Activated naive CD4-positive, alpha-beta T cell treated with anti-CD3 and anti-CD28 coated beads for 36 hours (primary cell): ENCODE measurements at places on chromosomes 1 and 21. TPM values are rescaled to one million over a fixed set of nuclear protein-coding genes. Genes with fewer than 3 reads are reported as not detected.
A peak's percentile ranks its signal among the peaks of the same experiment; 100 is the strongest.

KRTAP19-2 gene
- total RNA-seq = not detected

- H3K36me3 ChIP-seq = peaks cover 23% of the 10 kb centered on the region
- no peaks in the 10 kb centered on the region for H3K27me3 ChIP-seq
- H3K27ac ChIP-seq = no peak overlapping the region
- peak; percentile 10 for DNase-seq
- no peak overlapping the region for H3K4me3 ChIP-seq
These were observed 108.3 kb downstream of the POU2F1 start for GRCh38 chr1:167328816-167329483.

DNA sequence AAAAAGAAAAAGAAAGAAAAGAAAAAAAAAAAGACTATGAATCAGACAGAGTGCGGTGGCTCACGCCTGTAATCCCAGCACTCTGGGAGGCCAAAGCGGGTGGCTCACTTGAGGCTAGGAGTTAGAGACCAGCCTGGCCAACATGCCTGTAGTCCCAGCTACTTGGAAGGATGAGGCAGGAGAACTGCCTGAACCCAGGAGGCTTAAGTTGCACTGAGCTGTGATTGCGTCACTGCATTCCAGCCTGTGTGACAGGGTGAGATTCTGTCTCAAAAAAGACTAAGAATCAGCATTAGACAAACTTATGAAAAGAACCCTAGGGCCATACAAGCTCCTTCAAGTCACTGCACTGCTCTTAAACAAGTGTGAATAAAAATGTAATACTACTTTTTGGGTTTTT lies 16.9 kb downstream of the PSMB4 start:
- no peak for DNase-seq
- peaks cover 20% of the 10 kb centered on the region for H3K36me3 ChIP-seq
- no peaks in the 10 kb centered on the region for H3K27me3 ChIP-seq
- H3K4me1 ChIP-seq = no peaks in the 10 kb centered on the region

ETV3 gene
- total RNA-seq = 23.2 TPM

OR2T5 gene
- total RNA-seq = not detected

MROH9 gene
- total RNA-seq = not detected

DNA sequence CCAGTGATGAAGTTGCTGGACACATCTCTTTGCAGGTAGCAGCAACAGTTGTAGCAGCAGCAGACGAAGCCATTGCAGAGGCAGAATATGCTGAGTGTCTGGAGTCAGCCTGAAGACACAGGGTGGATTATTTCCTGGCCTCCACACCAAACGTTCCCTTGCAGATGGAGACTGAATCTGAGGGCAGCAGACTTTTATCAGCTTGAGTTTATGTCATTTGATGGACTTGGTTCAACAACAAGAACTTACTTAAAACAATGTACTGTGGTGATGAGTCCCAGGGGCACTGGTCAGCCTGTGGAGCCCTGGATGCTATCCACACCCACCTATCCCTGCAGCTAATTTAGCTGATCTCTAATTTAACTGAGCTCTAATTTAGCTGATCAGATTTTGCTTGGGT lies 17.1 kb upstream of the MPZL1 start:
- no peak overlapping the region for H3K4me3 ChIP-seq
- no peak overlapping the region for H3K27ac ChIP-seq
- no peaks in the 10 kb centered on the region for H3K27me3 ChIP-seq
- no peak for DNase-seq
- peaks cover 8% of the 10 kb centered on the region for H3K36me3 ChIP-seq

DNA sequence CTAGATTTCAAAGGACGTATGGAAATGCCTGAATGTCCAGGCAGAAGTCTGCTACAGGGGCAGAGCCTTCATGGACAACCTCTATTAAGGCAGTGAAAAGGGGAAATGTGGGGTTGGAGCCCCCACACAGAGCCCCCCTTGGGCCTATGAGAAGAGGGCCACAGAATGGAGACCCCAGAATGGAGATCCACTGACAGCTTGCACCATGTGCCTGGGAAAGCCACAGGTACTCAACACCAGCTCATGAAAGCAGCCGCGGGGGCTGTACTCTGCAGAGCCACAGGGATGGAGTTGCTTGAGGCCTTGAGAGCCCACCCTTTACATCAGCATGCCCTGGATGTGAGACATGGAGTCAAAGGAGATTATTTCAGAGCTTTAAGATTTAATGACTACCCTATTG lies 108.7 kb downstream of the DMRTB1 start:
- peak; percentile 2 for DNase-seq
- H3K4me3 ChIP-seq = no peak overlapping the region
- peaks cover 3% of the 10 kb centered on the region for H3K4me1 ChIP-seq
- H3K27me3 ChIP-seq = peaks cover 1% of the 10 kb centered on the region

DCST1 gene
- not detected for total RNA-seq

BTBD8 gene
- total RNA-seq = 2.0 TPM

GRCh38 chr1:242225767-242226573 lies 227.1 kb upstream of the MAP1LC3C start:
- H3K27ac ChIP-seq = no peak overlapping the region
- no peak for DNase-seq
- H3K36me3 ChIP-seq = no peaks in the 10 kb centered on the region
- no peaks in the 10 kb centered on the region for H3K27me3 ChIP-seq

- peaks cover 32% of the 10 kb centered on the region for H3K27me3 ChIP-seq
- H3K27ac ChIP-seq = no peak overlapping the region
- no peaks in the 10 kb centered on the region for H3K36me3 ChIP-seq
- no peak for DNase-seq
- H3K4me3 ChIP-seq = no peak overlapping the region
These were observed 1.9 kb upstream of the COL8A2 start for GRCh38 chr1:36126797-36127500.

DNA sequence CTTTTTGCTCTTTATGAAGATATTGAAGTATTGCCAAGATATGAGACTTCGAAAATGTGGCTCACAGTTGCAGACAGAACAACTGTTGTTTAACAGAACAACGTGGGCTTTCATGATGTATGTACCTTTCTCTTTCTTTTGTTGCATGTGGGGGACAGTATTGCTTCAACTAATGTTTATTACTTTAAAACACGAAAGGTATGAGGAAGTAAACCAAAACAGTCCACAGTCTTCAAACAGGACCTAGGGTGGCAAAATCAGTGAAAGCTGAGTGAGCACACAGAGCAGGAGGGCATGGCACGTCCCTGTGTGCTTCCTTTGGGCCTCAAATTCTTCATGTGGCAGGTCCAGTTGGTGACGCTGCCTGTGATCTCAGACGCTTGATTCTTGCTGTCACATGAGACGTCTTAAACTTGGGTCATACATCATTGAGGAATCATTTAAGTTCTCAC lies 7.8 kb upstream of the CHAF1B start:
- H3K27me3 ChIP-seq = no peaks in the 10 kb centered on the region
- peaks cover 3% of the 10 kb centered on the region for H3K4me1 ChIP-seq
- no peak overlapping the region for H3K4me3 ChIP-seq
- H3K36me3 ChIP-seq = peaks cover 16% of the 10 kb centered on the region
- H3K27ac ChIP-seq = peak overlapping the region; percentile 39
- DNase-seq = no peak

GRCh38 chr1:237181743-237182317 lies 139.8 kb downstream of the RYR2 start:
- H3K27ac ChIP-seq = no peak overlapping the region
- no peak overlapping the region for H3K4me3 ChIP-seq
- no peaks in the 10 kb centered on the region for H3K27me3 ChIP-seq

ITGB2 gene
- 185 TPM for total RNA-seq

MRPL55 gene
- 45.5 TPM for total RNA-seq

- no peaks in the 10 kb centered on the region for H3K4me1 ChIP-seq
- H3K27me3 ChIP-seq = no peaks in the 10 kb centered on the region
- DNase-seq = no peak
- H3K27ac ChIP-seq = no peak overlapping the region
- peaks cover 68% of the 10 kb centered on the region for H3K36me3 ChIP-seq
These were observed 25.5 kb downstream of the RCC2 start for GRCh38 chr1:17414022-17414421.

PPIAL4G gene
- 0.10 TPM for total RNA-seq

FAM151A gene
- not detected for total RNA-seq

- no peak overlapping the region for H3K4me3 ChIP-seq
- no peak overlapping the region for H3K27ac ChIP-seq
These were observed 29.3 kb upstream of the MAN1C1 start for GRCh38 chr1:25587290-25587689.

DNA sequence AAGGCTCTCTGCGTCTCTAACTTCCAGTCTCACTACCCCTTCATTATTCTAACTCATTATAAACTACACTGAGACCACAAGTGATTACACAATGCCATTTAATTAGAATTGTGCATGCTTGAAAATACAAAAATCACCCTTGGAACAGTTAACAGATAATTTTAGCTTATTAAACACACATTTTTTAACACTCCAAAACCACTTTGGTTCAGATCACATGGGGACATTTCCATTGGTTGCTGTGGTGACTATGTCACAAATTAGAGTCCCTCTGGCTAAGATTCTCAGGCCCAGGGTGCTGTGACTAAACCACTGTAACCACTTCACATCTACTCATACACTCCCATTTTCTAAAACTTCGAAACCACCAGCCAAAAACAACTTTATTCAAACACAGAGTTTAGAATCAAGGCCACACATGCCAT lies 43.0 kb downstream of the JAK1 start:
- H3K27me3 ChIP-seq = no peaks in the 10 kb centered on the region
- H3K27ac ChIP-seq = peak overlapping the region; percentile 87
- H3K36me3 ChIP-seq = peaks cover 9% of the 10 kb centered on the region
- DNase-seq = peak; percentile 72

DNA sequence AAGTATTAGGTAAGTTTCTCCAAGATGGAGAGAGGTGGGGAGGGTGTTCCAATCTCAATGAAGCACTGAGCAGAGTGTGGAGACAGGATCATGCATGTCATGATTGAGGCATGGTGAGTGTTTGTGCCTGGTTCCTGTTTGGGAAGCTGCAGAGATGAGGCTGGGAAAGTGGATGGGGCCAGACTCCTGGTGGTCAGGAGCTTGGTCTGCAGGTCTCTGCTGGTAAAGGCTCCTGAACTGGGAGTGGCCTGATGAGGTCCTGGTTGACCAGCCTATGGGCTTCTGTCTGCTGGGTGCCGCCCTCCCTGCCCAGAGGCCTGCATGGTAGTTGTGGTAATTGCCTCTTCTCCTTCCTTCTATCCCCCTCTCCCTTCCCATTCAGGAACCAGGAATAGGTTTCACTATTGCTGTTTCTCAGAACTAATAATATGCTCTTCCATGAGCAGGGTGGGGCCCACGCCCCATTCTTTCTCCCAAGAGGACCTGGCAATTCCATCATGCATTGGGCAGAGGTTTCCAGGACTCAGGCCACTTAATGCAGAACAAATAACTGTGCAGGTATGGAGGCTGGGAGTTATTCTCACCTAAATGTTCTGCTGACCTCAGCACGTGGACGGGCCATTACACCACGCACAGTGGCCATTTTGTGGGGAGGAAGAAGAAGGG lies 24.5 kb downstream of the PROK1 start:
- no peak for DNase-seq
- H3K4me1 ChIP-seq = peaks cover 10% of the 10 kb centered on the region
- H3K36me3 ChIP-seq = no peaks in the 10 kb centered on the region
- no peak overlapping the region for H3K4me3 ChIP-seq

DNA sequence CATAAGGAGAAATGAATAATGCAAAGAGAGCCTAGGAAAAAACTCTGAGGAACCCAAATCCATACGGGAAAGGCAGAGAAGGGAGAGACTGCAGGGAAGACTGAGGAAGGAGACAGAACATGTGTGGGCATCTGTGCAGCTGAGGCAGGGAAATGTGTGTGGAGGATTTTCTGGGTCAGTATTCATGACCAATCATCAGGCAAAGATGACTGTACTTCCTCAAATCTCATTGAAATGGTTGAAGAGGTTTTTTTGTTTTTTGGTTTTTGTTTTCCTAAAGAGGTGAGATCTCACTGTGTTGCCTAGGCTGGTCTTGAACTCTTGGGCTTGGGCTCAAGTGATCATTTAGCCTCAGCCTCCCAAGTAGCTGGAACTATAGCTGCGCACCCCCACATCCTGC lies 15.7 kb downstream of the DIP2A start:
- H3K27me3 ChIP-seq = no peaks in the 10 kb centered on the region
- H3K27ac ChIP-seq = no peak overlapping the region
- H3K36me3 ChIP-seq = peaks cover 14% of the 10 kb centered on the region
- no peak overlapping the region for H3K4me3 ChIP-seq
- DNase-seq = no peak

- H3K4me3 ChIP-seq = no peak overlapping the region
- H3K36me3 ChIP-seq = no peaks in the 10 kb centered on the region
- H3K27ac ChIP-seq = no peak overlapping the region
- peaks cover 8% of the 10 kb centered on the region for H3K27me3 ChIP-seq
- no peak for DNase-seq
These were observed 3.1 kb upstream of the S100A8 start for GRCh38 chr1:153393926-153394325.

DNA sequence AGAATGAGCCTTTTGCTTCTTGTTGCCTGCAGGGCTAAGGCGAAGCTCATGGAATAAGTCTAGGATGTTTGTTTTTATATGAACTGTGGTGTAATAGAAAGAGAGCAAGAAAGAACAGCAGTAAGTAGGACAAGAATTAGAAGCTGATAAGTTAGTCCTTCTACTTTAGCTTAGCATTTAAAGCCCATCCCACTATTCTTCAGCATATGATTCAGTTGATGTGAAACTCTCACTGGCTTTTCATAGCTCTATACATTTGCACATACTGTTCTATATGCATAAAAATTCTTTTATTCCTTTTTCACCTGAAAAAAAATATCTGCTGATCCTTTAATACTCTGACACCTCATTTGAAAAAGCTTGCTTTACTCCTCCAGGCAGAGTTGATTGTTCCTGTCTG lies 712.0 kb downstream of the USP25 start:
- no peak for DNase-seq
- H3K4me1 ChIP-seq = no peaks in the 10 kb centered on the region
- H3K27me3 ChIP-seq = no peaks in the 10 kb centered on the region
- H3K4me3 ChIP-seq = no peak overlapping the region
- H3K27ac ChIP-seq = no peak overlapping the region

LORICRIN gene
- total RNA-seq = not detected

NTMT2 gene
- not detected for total RNA-seq

- no peak overlapping the region for H3K27ac ChIP-seq
- no peak for DNase-seq
These were observed 41.1 kb downstream of the UMODL1 start for GRCh38 chr21:42112238-42112637.

- H3K4me3 ChIP-seq = no peak overlapping the region
- H3K27me3 ChIP-seq = no peaks in the 10 kb centered on the region
- H3K4me1 ChIP-seq = peaks cover 21% of the 10 kb centered on the region
- peaks cover 4% of the 10 kb centered on the region for H3K36me3 ChIP-seq
These were observed 3.9 kb upstream of the NUAK2 start for GRCh38 chr1:205325334-205325884.

DNA sequence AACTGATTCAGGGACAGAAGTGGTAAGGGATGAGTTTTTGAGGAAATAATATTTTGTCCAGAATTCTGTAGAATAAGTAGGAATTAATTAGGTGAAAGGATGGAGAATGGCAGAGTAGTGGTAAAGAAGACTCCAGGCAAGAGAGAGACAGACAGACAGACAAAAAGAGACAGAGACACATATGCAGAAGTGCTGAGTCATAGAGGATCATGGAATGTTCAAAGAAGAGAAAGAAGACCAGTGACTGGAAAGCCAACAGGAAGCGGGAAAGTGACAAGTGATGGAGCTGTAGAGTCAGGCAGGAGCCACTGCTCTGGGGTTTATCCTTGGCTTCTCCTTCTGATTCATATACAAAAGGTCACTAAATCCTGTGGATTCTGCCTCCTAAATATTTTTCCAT lies 85.9 kb downstream of the UROD start:
- DNase-seq = no peak
- H3K27me3 ChIP-seq = no peaks in the 10 kb centered on the region
- no peak overlapping the region for H3K4me3 ChIP-seq
- no peak overlapping the region for H3K27ac ChIP-seq
- no peaks in the 10 kb centered on the region for H3K36me3 ChIP-seq

COL6A2 gene
- total RNA-seq = 8.4 TPM
